ENCODE measurements at places on chromosomes 3 and 15. TPM values are rescaled to one million over a fixed set of nuclear protein-coding genes. Genes with fewer than 3 reads are reported as not detected.

The SEMA3F gene
- 0.23 TPM for total RNA-seq

The CCDC39 gene
- total RNA-seq: not detected

The COLQ gene
- 1.3 TPM for total RNA-seq

- no peak for DNase-seq
Measured at GRCh38 chr15:60065951-60066350, 61.8 kb downstream of the FOXB1 start.

DNA sequence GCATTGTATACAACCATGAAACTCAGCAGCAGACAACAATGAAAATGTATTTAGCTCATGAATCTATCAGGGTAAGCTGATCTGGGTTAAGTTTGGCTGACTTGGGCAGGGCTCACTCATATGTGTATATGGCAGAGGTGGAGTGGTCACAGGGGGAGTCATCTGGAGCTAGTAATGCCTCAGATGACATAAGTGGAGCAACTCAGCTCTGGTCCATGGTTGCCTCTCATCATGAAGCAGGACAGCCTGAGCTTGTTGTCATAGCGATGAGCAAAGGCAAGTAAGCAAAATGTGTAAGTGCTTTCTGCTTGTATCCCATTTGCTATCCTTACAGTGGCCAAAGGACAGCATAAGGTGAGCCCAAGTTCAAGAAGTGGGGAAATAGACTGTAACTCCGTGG is 64.5 kb downstream of the ALCAM start:
- DNase-seq: no peak

The CPNE9 gene
- total RNA-seq: not detected

The DPH3 gene
- 33.4 TPM for total RNA-seq

GRCh38 chr15:38708672-38709180 is 144.1 kb upstream of the RASGRP1 start:
- no peak for DNase-seq

- no peak for DNase-seq
Measured at GRCh38 chr15:82056958-82057823, 11.4 kb upstream of the MEX3B start.

DNA sequence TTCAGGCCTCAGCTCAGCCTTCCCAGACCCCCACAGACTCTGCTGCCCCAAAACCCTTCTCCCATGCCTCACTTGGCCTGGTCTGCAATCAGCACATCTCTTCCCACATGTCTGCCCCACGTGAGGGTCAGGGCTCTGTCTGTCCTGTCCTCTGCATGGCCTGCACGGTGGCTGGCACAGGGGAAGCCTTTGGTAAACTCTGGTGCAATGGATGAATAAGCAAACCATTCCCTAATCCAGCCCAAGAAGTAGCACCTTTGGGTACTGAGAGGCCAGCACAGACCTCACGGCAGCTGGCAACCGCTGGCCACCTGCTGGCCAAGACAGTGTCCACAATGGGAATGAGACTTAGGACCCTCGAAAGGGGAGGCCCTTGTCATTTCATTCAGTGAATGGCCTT is 27.7 kb downstream of the ABTB1 start:
- no peak for DNase-seq

The ZNF774 gene
- total RNA-seq: 0.46 TPM

GRCh38 chr3:162152636-162153035 is 656.0 kb downstream of the OTOL1 start:
- no peak for DNase-seq

The HTR3E gene
- not detected for total RNA-seq

DNA sequence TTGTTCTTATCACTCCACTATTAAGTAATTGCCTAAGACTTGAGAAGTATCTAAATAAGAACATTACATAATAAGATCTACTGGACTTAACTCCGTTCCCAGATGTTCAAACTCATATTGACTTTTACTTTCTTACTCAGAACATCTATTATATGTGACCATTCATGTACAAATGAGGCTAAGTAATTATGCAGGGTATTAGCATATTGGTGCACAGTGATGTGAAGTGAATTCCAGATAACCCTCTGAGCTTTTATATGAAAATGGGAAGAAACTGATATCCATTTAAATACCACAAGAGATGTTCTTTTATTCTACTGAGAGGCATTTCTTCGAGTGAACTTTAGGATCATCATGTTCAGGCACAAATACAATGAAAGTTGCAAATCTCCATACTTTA is 135.7 kb downstream of the ZPLD1 start:
- no peak for DNase-seq

DNA sequence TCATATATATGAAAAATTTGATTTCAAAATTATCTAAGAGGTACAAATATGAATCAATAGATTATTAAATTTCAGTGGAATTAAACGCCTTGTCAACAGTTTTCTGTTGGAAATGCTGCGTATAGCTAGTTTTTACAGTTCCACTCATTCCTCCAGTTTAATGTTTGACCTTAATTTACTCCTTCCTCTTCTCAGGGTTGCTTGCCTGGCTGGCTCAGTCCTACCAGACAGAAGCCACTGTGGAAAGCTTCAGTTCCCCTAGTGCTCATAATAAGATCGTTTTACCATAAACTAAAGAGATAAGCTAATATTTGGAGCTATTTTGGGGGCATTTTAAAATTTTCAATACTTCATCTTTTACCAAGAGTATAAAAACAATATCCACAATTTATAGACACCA is 22.8 kb downstream of the EMC7 start:
- no peak for DNase-seq

- DNase-seq: no peak
Measured at GRCh38 chr3:192169332-192169915, 557.9 kb downstream of the FGF12 start.

DNA sequence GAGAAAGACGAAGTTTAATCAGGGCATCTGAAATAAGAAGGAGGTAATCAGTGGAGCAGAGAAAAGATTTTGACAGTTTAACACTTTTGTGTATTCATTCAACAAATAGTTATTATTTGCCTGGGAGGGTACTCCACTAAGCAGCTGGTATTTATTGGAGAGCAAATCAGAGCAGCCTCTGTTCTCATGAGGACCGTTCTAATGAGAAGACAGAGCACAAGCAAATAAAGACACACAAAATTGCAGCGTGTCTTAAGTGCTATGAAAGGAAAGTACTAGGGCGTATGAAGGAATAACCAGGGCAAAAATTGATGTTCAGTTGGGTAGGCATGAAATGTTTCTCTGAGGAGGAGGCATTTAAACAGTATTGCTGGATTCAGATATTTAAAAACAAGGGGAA is 302.9 kb upstream of the RARB start:
- no peak for DNase-seq

DNA sequence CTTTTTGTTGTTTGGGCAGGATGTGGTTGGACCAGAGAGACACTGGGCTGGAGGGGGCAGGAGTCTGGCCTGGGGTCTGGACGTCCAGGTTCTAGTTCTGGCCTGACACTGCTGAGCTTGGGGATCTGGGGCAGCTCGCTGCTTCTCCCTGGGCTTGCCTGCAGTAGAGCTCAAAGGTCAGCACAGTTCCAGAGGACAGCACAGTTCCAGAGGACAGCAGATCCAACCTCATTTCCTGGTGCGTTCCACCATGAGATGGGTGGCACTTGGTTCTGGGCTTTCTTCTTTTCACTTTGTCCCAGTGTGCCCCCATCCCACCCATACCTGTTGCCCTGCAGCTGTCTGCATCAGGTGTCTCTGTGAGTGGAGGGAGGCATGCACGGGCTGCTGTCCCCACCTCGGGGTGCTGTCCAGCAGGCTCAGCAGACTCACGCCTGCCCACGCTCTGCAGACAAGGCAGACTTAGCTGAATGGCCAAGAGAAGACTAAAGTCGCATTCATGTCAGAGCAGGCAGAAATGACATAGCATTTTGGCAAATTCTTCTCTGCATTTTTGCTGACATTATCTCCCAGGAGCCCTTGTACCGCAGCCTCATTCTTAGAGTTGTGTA is 16.7 kb downstream of the CACNA2D3 start:
- DNase-seq: no peak

GRCh38 chr15:76840830-76841460 is 64.2 kb downstream of the SCAPER start:
- no peak for DNase-seq

Measured in activated T-cell treated with anti-CD3 and anti-CD28 coated beads, Interleukin-2, amount 50 U/mL, for 4 hours (primary cell).